ENCODE measurements at places on chromosomes 1 and 21.

- DNase-seq = no peak
These were observed 126.2 kb downstream of the RASAL2 start for GRCh38 chr1:178220094-178220493.

- DNase-seq = no peak
These were observed 79.4 kb downstream of the RPE65 start for GRCh38 chr1:68370101-68370915.

GRCh38 chr1:46134660-46135331 lies 2.4 kb upstream of the PIK3R3 start:
- no peak for DNase-seq

DNA sequence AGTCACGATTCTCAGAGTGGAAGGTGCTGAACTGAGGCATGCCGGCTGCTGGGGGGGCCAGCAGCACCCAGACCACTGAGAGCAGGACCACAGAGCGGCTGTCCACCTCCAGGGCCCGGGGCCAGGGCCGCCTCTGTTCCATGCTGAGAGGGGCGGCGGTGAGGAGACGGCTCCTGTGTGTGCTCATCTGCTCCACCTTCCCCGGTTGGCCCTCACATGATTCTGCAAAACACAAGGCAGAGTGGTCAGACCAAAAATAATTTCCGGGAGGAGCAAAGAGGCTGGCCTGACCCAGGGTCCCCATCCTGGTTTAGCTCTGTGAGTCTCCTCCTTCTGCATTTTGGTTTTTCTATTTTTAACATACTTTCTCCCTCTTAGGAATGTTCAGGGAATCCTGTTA lies 26.4 kb downstream of the PLXNA2 start:
- no peak for DNase-seq

DNA sequence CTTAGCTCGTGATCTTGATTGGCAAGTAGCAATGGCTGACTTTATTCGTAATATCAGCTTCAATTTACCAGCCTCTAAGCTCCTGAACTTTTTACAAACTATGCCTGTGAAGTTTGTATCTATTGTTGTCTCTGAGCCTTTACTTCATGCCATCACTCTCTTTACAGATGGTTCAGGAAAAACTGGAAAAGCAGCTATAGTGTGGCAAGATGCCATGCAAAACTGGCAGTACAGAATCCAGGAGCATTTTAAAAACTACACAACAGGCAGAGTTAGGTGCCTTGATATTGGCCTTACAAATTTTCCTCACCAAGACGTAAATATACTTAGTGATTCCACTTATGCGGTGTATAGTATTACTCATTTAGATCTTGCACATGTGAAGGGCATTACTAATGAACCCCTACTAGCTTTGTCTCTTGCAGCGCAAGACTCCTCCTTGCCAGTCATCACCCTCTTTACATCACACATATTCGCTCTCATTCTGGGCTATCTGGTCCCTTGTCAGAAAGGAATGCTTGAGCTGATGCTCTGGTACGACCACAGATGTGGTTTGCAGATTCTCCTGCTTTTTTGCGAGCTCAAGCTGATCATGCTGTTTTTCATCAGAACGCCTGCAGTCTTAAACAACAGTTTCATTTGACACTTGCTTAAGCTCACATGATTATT lies 36.3 kb downstream of the CLCA1 start:
- no peak for DNase-seq

DNA sequence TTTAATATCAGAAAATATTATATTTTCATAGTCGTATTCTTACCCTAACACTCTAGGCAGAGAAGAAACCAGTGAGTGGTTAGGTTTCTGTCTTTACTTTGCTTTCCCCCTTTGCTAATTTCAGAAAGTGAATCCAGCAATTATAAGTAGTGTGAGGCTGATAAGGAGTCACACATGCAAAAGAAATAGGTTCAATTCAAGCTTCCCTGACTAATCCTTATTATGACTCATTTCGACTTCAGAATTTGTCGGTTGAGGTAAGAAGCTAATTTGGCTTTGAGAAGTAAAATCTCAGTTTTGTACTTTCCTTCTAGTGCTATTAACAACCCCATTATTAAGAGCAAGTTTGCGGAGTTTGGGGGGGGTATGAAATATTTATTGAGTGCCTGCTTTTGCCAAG lies 22.4 kb downstream of the ESRRG start:
- DNase-seq = no peak

All from germinal center (tissue), 1 donor.